Muscle of arm (tissue), 14 donors: ENCODE measurements at places on chromosomes 2 and 18.

GRCh38 chr2:236858661-236859060 lies 227.0 kb upstream of the COPS8 start:
- no peak for DNase-seq

DNA sequence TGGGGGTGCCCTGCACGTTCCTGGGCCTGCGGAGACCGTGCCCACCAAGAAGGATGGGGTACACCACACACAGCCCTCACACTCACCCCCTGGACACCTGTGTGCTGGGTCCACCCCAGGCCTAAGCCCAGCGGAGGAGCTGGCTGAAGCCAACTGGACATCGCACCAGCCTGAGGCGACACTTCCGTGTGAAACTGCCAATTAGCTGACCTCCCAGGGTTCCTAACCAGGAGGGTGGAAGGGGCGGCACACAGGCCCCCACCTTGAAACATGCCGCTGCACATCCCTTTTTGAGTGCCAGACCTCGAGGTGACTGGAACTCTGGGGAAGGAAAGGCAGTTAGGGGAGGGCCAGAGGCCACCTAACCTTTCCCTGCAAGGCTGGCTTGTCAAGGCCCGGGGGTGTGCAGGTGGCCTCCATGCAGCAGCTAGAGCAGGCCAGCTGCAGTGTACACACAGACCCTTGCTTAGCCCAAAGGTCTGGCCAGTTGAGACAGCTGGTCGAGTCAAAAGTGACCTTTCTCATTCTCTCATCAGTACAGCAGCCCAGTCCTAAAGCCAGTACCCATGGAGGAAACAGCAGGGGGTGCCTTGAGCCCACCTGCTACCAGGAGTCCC lies 4.5 kb downstream of the STK25 start:
- DNase-seq, result no peak

DNA sequence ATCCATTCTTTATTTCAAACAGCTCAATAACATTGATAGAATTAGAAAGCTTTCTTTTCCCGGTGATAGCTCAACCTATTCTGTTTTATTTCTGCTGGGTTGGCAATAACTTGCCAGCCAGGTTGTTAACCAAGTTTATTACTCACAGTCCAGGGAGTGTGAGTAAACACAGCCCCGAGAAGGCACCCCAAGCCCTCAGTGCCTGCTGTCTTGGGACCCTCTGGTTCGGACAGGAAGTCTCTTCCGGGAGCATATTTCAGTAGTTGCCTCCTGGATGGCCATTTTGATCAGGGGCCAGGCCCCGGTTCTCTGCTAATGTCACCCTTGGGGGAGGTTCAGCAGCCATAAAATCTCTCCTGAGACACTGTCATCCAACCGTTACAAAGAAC lies 176.8 kb downstream of the INO80D start:
- no peak for DNase-seq

DNA sequence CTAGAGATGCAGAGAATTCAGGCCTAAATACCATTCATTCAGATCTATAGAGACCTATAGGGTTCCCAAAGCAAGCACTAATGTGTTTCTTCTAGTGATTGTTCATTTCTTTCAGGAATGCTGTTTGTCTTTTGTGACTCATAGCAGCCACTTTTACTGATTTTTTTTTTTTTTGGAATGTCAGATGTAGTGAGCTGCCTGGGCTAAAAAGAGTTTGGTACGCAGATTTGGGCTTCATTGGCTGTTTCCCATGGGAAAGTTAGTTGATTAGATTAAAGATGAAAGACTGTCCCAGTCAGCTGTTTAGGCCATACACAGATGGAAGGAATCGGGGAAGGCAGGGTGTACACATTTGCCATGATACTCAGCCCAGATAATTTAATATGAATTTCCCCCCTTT lies 87.6 kb downstream of the CDC42EP3 start:
- DNase-seq, result no peak

GRCh38 chr2:46091004-46091403 lies 206.2 kb upstream of the EPAS1 start:
- DNase-seq, result no peak

DNA sequence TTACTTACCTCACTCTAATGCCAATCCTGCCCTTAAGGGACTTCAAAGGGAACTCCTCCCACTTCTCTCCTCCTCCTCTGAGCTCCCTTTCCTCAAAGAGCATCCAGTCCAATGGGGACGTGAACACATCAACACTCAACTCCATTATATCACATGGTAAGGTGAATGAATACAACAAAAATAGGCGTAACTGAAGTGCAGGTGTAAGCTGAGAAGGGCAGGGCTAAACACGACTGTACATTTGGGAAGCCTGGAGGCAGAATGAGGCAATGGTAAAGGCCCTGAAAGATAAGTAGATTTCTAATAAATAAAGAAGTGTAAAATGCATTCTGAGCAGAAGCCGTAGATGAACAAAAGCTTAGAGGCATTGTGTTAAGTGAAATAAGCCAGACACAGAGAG lies 226.1 kb upstream of the TRIB2 start:
- no peak for DNase-seq

DNA sequence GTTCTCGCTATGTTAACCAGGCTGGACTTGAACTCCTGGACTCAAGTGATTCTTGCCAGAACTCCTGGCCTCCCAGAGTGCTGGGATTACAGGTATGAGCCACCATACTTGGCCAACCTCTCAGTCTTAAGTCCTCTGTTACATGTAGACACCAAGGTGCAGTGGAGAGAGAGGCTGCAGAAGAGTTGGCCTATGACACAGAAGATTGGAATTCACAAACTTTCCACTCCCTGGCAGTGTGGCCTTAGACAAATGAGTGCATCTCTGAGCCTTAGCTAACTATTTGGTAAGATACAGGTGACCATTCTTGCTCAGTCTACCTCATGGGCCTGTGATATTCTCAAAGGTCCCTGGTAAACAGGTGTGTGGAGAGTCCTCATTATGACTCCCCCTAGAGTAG lies 159.7 kb downstream of the MYCN start:
- no peak for DNase-seq

GRCh38 chr2:41234093-41234492 lies 782.2 kb upstream of the SLC8A1 start:
- no peak for DNase-seq

DNA sequence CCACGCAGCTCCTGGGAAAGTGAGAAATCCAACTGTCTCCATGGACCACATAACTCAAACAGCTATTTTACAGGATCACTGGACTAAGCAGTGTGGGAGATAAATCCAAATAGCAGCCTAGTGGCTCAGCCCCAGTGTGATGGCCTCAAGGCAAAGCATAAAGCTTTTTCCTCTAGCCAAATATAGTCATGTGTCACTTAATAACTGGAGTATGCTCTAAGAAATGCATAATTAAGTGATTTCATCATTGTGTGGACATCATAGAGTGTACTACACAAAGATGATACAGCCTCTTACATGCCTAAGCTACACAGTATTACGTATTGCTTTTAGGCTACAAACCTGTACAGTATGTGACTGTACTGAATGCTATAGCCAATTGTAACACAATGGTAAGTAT lies 31.8 kb upstream of the ST8SIA3 start:
- DNase-seq, result no peak

- DNase-seq, result no peak
Observed at GRCh38 chr2:174121175-174121574, 127.2 kb downstream of the OLA1 start.

GRCh38 chr2:84057917-84058560 lies 401.0 kb downstream of the SUCLG1 start:
- DNase-seq, result no peak

DNA sequence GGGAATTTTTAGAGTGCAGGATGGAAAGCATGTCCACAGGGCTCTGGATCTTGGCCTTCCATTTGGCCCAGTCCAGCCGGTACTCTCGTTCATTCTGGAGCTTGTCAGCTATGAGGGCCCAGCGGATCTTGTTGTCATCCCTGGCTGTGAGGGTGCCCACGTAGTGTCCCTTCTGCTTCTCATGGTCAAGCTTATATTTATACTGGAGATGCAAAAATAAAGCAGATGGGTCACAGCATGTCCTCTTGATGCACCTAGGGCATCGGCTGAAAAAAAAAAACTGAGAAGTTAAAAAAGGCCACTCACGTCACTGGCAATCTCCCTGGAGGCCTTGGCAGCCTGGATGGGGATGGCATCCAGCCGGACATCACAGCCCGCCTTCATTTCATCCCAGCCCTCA lies 160.5 kb downstream of the RIF1 start:
- no peak for DNase-seq

- no peak for DNase-seq
Observed at GRCh38 chr2:133748007-133748700, 179.9 kb upstream of the NCKAP5 start.

DNA sequence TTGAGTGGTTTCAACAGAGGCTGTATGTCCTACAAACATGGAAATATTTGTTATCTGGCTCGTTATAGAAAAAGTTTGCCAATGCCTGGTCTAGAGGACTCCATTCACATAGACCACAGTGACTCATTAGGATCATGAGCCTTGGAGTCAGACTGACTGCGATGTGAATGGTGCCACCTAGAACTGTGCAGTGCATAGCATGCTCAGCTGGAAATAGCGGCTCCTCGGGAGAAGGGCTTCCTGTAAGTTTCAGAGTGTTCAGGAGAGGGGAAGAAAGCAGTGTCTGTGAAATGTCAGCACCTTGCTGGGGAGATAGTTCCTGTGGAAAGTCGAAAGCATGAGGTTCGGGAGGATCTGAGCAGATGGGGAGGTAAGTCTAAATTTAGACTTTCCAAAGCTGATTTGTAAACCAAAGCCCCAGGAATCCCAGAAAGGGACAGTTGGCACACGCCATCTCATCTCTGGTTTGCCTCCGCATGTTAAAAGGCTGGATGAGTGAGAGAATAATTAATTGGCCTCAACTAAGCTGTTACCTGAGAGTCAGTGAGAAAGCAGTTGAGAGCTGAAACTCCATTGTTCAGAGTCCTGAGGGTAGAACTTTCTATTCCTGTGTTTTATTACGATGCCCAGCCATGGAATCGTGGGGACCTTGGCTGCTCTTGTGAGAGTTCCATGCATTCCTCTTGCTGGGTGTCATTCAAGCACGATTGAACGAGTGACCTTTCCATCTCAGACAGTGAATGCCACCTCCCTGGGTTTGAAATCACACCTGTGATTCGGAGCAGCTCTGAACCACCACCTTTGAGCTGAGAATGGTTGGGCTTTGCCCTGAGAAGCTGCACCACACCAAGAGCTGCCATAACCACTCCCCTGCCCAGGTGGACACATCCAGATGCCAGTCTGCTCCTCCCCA lies 99.5 kb downstream of the MAPK4 start:
- no peak for DNase-seq

GRCh38 chr2:28751956-28752630 lies 463 bp downstream of the PPP1CB start:
- no peak for DNase-seq

- no peak for DNase-seq
Observed at GRCh38 chr2:42112418-42112817, 56.7 kb upstream of the EML4 start.

- peak; percentile 43 for DNase-seq
Observed at GRCh38 chr2:101124643-101125366, 26.4 kb downstream of the TBC1D8 start.

- no peak for DNase-seq
Observed at GRCh38 chr2:207097278-207097677, 68.5 kb downstream of the KLF7 start.

DNA sequence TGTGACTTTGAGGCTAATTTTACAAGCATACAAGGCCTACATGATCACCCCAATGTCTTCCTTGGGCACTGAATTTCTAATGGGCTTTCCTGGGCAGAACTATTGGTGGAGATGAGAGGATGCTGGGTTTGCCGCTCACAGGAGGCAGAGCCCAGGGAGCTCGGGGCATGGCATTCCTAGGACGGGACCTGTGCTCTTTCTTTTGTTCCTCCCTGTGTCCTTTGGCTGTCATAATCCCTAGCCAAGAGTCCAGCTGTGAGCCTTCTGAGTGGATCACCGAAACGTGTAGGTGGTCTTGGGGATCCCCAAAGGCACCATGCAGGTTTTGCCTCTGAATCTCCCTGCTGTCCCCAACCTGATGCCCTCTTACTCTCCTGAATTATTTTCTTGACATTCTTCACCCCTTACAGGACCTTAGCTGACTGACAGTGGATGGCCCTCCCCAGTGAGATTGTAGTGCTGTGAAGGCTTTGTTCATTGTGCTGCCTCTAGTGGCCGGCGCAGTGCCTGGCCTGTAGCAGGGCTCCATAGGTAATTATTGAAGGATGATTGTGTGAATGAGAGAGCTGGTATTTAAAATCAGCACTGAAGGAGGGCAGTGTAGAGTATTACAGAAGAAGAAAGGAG lies 221.9 kb downstream of the ZNF407 start:
- no peak for DNase-seq

GRCh38 chr18:73199151-73199550 lies 331.4 kb upstream of the NETO1 start:
- DNase-seq, result no peak
